NCI-H2029 treated with DMSO at 0.1 percent for 48 hours (cell line): ENCODE measurements at places on chromosomes 5 and 9.
A peak's percentile ranks its signal among the peaks of the same experiment; 100 is the strongest.

DNA sequence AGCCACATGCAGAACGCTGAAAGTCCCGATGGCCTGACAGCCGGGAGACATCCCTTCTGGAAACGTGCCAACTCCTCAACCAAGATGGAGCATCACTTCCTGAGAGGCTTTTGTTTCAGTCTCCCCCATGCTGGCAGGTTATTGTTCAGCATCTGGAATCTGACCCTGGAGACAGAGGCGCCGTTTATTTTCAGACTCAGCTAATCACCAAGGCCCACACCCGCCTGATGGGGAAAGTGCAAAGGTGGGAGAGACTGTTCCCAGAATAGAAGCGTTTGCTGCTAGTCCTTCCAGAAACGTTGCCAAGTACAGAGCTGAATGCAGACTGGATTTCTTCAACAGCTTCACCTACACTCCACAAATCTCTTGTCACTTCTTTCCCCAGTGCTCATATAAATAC, 41.8 kb upstream of the S1PR3 start:
- peak; percentile 38 for DNase-seq

- DNase-seq: no peak
Observed at GRCh38 chr5:15209053-15209762, 290.8 kb upstream of the FBXL7 start.

GRCh38 chr9:34809504-34810186, 99.7 kb upstream of the CCL21 start:
- DNase-seq: no peak

GRCh38 chr5:73119451-73120157, 771 bp upstream of the TMEM171 start:
- no peak for DNase-seq

DNA sequence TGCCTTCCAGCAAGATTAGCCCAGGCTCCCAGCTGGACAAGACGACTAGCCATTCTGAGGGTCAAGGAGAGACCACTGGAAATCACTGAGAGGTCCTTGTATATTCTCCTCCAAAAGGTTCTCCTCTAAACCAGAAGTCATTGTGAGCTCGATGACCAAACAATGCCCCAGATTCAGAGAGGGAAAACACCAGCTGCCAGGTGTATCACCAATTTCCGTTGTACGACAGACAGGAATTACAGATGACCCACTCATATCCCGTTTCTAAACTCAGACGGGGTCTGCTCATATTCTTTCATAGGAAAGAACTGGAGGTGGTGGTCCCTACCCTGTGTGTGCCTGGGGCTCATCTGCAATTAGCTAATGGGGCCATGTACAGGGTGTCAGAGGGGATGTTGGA, 14.2 kb downstream of the FAXDC2 start:
- DNase-seq: no peak
